T47D (cell line): ENCODE measurements at places on chromosomes 16 and 17.
A peak's percentile ranks its signal among the peaks of the same experiment; 100 is the strongest.

DNA sequence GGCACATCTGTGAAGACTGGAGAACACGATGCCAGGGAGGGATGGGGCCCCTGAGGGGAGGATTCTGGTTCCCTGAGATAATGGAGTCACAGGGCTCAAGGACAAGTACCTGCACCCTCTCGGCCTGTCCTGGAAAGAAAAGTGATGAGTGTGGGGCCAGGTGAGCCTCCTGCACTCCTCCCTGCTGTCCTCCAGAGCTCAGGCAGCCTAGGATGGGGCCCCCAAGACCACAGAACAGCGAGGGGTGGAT is 101.3 kb upstream of the TNRC6C start:
- DNase-seq = no peak

DNA sequence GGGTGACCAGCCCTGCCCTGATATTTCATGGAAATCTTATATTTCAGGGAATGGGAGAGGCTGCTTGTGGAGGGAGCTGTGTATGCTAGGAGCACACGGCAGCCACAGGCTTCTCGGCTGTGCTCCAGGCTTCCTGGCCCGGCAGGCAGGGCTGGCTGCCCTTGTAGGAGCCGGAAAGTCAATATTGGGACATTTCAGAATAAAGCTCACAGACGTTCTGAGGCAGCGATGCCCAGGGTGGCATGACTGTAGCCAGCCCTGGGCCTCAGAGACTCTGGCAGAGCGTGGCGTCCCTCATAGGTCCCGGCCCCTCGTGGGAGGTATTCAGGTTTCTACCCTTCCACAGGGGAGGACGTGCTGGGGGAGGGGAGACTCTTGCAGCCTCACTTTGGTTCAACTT is 65.7 kb downstream of the BANP start:
- peak; percentile 84 for DNase-seq

DNA sequence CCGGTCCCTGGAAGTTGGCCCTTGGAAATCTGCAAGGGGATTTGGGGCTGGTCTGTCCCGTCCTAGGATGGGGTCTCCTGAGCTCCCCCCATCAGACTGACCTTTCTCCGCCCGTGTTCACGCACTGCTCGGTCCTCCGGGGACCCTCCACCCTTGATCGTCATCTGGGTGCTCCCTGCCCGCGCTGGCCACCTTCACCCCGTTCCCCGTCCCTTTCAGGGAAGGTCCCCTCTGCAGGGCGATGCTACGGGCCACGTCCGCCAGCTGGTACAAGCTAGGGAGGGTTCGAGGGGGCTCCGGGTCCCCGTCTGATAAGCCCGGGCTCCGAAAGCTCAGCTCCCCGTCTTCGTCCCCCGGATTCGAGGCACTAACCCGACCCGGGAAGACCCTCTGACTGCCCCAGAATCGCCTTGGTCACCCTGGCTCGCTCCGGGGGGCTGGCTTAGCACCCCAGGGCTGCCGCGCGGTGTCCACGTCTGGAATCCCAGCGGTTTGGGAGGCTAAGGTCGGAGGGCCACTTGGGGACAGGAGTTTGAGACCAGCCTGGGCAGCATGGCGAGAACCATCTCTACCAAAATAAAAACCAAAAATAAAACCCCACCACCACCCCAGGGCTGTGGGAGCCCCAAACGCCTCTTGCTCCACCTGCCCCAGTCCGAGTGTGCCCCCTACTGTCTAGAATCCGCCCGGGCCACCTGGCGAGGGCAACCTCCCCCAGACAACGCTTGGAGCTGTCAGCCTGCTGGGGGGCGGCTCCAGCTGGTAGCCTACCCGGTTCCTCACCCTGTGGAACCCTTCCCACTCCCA is 1.1 kb upstream of the SLC43A2 start:
- no peak for DNase-seq

GRCh38 chr17:50785946-50786570 is 18.7 kb upstream of the ANKRD40CL start:
- DNase-seq = peak; percentile 97

GRCh38 chr17:36089888-36090836 is at the start of gene CCL3:
Gene CCL3 (minus strand): TSS chr17:36090143. CDS start chr17:36090058, 85 bp downstream.
- DNase-seq = no peak

DNA sequence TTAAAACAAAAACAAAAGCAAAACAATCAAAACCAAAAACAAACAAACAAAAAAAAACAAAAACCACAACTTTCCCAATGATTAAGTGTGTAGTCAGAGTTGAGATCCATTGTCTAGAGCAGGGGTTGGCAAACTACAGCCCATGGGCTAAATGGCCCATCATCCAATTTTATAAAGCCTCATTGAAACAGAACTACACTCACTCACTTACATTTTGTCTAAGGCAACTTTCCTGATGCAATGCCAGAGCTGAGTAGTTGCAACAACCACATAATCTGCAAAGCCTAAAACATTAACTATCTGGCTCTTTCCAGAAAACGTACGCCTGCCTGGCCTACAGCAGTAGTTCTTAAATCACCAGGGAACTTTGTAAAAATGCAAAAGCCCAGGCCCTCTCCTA is 124.1 kb downstream of the SOX9 start:
- no peak for DNase-seq
